ENCODE measurements at places on chromosomes 2 and 18. TPM values are rescaled to one million over a fixed set of nuclear protein-coding genes. Genes with fewer than 3 reads are reported as not detected.
A peak's percentile ranks its signal among the peaks of the same experiment; 100 is the strongest.

The UGT1A4 gene
- total RNA-seq = not detected

The GBX2 gene
- not detected for total RNA-seq

The TACR1 gene
- total RNA-seq = not detected

DNA sequence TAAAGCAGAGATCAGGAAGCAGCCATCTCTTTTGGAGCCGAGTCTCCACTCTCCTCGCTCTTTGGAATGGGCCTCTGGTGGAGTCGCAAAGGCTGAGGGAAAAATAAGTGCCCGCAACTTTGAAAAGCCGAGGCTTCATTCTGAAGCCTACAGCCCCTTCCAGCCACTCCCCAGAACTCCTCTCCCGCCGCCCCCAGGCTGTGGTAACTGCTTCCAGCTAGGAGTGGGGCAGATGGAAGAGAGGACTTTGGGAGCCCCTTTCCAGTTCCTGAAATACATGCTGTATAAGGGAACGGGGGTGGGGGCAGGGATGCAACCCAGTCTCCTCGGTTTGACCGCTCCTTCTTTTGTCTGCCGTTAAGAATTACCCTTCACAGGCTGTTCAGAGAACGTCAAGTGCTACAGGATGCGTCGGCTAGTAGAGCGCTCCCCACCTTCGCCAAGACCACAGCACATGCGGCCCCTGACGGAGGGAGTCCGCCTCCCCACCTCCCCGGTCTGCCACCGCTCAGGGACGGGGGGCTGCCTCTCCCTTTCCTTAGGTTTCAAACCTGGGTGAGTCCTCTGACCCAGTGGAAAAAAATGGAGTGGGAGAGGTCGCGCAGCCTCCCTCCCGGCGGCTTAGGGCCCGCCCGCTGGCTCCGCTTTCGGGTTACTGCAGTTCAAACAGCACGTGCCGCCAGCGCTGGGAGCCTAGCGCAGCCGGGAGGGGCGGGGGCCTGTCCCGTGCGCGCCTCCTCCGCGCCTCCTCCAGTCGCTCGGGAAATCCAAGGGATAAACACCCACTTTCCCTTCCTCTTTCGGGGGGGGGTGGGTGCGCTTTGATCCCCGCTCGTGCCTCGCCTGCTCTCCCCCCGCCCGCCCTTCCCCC is 4.9 kb downstream of the CYP26B1 start:
- H3K4me1 ChIP-seq = peaks cover 25% of the 10 kb centered on the region
- H3K27ac ChIP-seq = no peak overlapping the region
- peaks cover 40% of the 10 kb centered on the region for H3K27me3 ChIP-seq
- DNase-seq = peak; percentile 8
- no peak overlapping the region for H3K4me3 ChIP-seq

GRCh38 chr2:10097352-10098148 is 17.3 kb upstream of the CYS1 start:
- no peaks in the 10 kb centered on the region for H3K36me3 ChIP-seq
- H3K27ac ChIP-seq = no peak overlapping the region
- no peaks in the 10 kb centered on the region for H3K4me1 ChIP-seq
- H3K4me3 ChIP-seq = no peak overlapping the region
- peak; percentile 50 for DNase-seq
- H3K27me3 ChIP-seq = peaks cover 21% of the 10 kb centered on the region

DNA sequence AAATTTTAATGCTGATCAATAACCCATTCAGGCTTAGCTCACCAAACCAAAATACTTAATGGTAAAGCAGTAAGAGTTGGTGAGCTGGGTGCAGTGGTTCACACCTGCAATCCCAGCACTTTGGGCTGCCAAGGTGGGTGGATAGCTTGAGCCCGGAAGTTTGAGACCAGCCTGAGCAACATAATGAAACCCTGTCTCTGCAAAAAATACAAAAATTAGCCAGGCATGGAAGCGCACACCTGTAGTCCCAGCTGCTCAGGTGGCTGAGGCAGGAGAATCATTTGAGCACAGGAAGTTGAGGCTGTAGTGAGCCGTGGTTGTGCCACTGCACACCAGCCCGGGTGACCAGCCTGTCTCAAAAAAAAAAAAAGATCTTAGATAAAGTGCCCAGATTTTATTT is 35.7 kb upstream of the MPP4 start:
- H3K4me1 ChIP-seq = peaks cover 8% of the 10 kb centered on the region
- no peaks in the 10 kb centered on the region for H3K27me3 ChIP-seq
- DNase-seq = no peak
- peaks cover 45% of the 10 kb centered on the region for H3K36me3 ChIP-seq

GRCh38 chr2:151217343-151217742 is 44.3 kb downstream of the RBM43 start:
- DNase-seq = no peak
- H3K27ac ChIP-seq = no peak overlapping the region
- H3K36me3 ChIP-seq = no peaks in the 10 kb centered on the region
- H3K27me3 ChIP-seq = peaks cover 5% of the 10 kb centered on the region
- no peak overlapping the region for H3K4me3 ChIP-seq

GRCh38 chr2:207819839-207820784 is 50.4 kb upstream of the FZD5 start:
- H3K4me3 ChIP-seq = no peak overlapping the region
- no peaks in the 10 kb centered on the region for H3K4me1 ChIP-seq
- H3K36me3 ChIP-seq = peaks cover 6% of the 10 kb centered on the region
- no peak for DNase-seq

DNA sequence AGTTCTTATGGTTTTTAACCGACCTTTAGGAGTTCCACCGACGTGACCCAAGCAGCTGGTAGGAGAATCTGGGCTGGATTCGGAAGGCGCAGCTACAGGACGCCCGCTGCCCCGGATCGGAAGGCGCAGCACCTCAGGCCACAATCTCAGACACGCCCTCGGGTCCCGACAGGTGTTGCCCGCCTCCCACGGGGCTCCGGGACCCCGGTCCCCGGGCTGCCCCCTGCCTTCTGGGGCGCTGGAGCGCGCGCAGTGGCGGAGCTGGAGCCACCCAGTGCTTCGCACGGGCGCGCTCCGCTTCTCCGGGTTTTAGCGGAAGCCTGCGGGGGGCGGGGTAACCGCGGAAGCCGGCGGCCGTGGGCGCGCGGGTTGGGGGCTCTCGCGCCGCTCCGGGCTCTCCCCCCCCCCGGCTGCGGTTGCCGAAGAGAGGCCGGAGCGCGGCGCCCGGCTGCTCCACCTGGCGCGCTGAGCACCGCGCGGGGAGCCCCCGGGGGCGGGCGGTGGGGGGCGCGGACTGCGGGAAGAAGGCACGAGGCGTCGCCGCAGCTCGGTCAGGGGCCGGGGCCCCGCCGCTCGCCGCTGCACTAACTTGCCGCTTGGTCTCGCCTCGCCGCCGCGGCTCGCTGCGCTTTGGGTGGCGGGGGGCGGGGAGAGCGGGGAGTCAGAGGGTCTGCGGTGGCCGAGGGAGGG is 718.8 kb downstream of the DPP10 start:
- peaks cover 4% of the 10 kb centered on the region for H3K36me3 ChIP-seq
- H3K4me1 ChIP-seq = peaks cover 4% of the 10 kb centered on the region
- no peak overlapping the region for H3K4me3 ChIP-seq
- no peak for DNase-seq
- H3K27me3 ChIP-seq = peaks cover 22% of the 10 kb centered on the region

- DNase-seq = no peak
- no peak overlapping the region for H3K27ac ChIP-seq
- H3K4me1 ChIP-seq = no peaks in the 10 kb centered on the region
- H3K27me3 ChIP-seq = no peaks in the 10 kb centered on the region
- peaks cover 5% of the 10 kb centered on the region for H3K36me3 ChIP-seq
- no peak overlapping the region for H3K4me3 ChIP-seq
Measured at GRCh38 chr2:8750221-8750620, 68.4 kb downstream of the ID2 start.

- H3K27me3 ChIP-seq = no peaks in the 10 kb centered on the region
- H3K36me3 ChIP-seq = no peaks in the 10 kb centered on the region
- H3K27ac ChIP-seq = no peak overlapping the region
Measured at GRCh38 chr2:205290299-205290698, 392.0 kb upstream of the NRP2 start.

GRCh38 chr18:61085761-61086160 is 247.5 kb upstream of the CDH20 start:
- no peaks in the 10 kb centered on the region for H3K27me3 ChIP-seq
- H3K4me3 ChIP-seq = no peak overlapping the region
- no peak overlapping the region for H3K27ac ChIP-seq
- H3K36me3 ChIP-seq = no peaks in the 10 kb centered on the region

GRCh38 chr2:41020358-41020757 is 568.5 kb upstream of the SLC8A1 start:
- H3K4me1 ChIP-seq = no peaks in the 10 kb centered on the region
- H3K4me3 ChIP-seq = no peak overlapping the region

DNA sequence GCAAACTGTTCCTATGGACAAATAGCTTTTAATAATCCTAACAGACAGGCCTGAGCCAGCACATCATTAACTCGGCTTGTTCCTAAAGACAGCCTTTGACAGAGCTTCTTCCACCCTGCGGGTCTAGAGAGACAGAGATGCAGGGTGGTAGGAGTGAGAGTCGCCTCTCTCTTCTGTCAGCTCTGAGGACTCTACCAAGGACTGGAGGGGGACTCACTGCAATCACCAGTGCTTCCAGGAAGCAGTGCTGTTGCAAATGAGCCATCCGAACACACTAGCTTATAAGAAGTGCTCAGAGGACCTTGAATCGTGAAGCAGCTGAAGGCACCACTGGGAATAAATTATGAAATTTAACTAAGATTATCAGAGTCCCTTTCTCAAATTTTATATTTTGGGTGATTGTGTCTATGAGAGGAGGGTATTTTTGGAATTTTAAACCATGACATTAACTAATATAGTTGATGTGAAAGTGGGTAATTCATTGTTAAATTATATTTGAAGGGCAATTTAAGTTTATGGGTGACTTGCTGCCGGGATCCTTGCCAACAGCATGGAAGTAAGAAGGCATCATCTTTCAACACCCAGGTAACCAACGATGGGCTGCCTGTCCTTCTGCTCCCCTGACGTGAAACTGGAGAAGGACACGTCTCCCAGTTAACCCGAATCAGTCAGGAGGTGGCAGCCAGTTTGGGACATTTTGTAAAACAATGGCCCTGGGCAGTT is 43.6 kb upstream of the PXDN start:
- no peaks in the 10 kb centered on the region for H3K4me1 ChIP-seq
- no peak for DNase-seq
- peaks cover 2% of the 10 kb centered on the region for H3K27me3 ChIP-seq
- H3K36me3 ChIP-seq = no peaks in the 10 kb centered on the region

DNA sequence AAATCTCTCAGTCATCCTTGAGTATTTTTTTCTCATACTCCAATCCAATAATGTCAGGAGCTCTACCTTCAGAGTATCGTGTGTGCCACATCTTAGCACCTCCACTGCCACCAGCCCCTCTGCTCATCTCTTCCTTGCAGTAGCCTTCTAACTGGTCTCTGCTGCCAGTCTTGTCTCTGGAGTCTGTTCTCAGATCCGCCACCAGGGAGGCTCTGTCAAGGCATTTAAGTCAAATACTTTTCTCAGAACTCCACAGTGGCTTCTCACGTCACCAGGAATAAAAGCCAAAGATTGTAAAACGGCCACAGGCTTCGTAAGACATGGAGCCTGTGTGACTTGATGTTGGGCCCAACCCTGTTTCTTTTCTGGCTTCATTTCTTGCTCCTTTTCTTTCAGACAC is 7.1 kb downstream of the UNC50 start:
- no peak overlapping the region for H3K4me3 ChIP-seq
- peaks cover 33% of the 10 kb centered on the region for H3K4me1 ChIP-seq
- peaks cover 48% of the 10 kb centered on the region for H3K36me3 ChIP-seq
- H3K27ac ChIP-seq = peak overlapping the region; percentile 41
- no peaks in the 10 kb centered on the region for H3K27me3 ChIP-seq
- DNase-seq = no peak

- no peaks in the 10 kb centered on the region for H3K27me3 ChIP-seq
- H3K36me3 ChIP-seq = no peaks in the 10 kb centered on the region
- no peak overlapping the region for H3K4me3 ChIP-seq
- H3K4me1 ChIP-seq = peaks cover 12% of the 10 kb centered on the region
- no peak for DNase-seq
- H3K27ac ChIP-seq = no peak overlapping the region
Measured at GRCh38 chr2:42775186-42775585, 11.3 kb upstream of the OXER1 start.

- H3K27ac ChIP-seq = no peak overlapping the region
- peaks cover 20% of the 10 kb centered on the region for H3K36me3 ChIP-seq
- no peak overlapping the region for H3K4me3 ChIP-seq
- H3K4me1 ChIP-seq = peaks cover 58% of the 10 kb centered on the region
Measured at GRCh38 chr2:229870903-229871656, 50.7 kb downstream of the TRIP12 start.

GRCh38 chr2:228269351-228269750 is 87.9 kb upstream of the SPHKAP start:
- H3K4me3 ChIP-seq = no peak overlapping the region
- no peak for DNase-seq
- no peaks in the 10 kb centered on the region for H3K27me3 ChIP-seq
- H3K4me1 ChIP-seq = no peaks in the 10 kb centered on the region
- H3K27ac ChIP-seq = no peak overlapping the region

- no peak overlapping the region for H3K27ac ChIP-seq
- H3K4me1 ChIP-seq = peaks cover 16% of the 10 kb centered on the region
- H3K4me3 ChIP-seq = no peak overlapping the region
- H3K27me3 ChIP-seq = no peaks in the 10 kb centered on the region
Measured at GRCh38 chr2:69667805-69668382, 24.4 kb upstream of the AAK1 start.

Data from activated CD4-positive, alpha-beta memory T cell treated with anti-CD3 and anti-CD28 coated beads for 36 hours (primary cell).